ENCODE measurements at places on chromosomes 1 and 21. TPM values are rescaled to one million over a fixed set of nuclear protein-coding genes. Genes with fewer than 3 reads are reported as not detected.

DNA sequence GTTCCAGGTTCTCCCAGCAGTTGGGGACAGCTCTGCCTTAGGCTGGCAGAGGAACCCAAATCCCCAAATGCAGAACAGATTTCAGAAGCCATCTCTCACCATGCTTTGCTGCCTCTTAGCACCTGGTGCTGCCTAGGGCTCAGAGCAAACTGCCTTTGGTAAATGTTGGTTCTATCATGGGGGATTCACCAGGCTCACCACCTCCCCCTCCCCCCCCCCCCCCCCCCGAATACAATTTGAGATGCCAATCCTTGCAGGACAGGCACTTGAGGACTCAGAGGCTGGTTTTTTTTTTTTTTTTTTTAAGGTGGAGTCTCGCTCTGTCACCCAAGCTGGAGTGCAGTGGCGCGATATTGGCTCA is 447 bp upstream of the PAQR6 start:
- no peak for DNase-seq

- DNase-seq, result no peak
Measured at GRCh38 chr1:27445177-27445936, 44.6 kb downstream of the WASF2 start.

DNA sequence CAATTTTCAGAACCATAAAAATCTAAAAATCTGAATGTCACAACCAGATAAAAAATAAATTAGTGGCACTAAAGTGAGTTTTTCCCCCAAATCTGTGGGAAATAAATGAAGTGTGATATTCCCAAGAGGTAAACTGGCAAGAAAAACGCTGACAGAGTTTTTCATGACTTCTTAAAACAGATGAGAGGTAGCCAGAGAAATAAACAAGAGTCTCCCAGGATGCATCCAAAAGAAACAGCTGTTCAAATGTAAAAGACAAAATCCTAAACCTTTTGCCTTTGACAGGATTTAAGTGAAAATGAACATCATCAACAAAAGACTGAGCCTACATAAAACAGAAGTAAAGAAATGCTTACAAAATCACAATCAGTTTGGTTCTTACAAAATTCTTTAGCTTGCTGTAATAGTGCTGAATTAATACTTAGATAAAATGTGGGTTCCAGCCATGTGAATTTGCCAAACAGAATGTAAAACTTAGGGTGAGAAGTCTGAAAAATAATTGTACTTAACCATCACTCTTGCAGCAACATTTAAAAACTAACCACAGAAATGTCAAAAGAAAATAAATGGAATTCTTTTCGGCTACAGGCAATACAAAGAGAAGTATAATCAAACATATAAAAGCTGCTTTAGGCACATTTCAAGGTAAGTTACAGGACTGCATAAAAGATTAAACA is 133.6 kb downstream of the EIF4G3 start:
- DNase-seq, result no peak

DNA sequence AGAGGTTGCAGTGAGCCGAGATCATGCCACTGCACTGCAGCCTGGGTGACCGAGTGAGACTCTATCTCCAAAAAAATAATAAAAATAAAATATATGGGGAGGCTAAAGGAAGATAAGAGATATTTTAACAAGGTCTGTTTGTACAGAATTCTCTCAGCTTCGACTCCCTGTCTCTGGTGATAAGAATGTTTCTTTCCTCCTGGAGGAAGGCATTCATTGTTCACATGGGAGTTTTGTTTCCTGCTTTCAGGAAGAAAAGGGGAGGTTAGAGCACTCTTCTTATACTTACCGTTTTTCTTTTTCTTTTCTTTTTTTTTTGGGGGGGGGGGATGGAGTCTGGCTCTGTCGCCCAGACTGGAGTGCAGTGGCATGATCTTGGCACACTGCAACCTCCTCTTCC is 2.0 kb upstream of the NAXE start:
- DNase-seq, result no peak

CNIH3 gene
- 0.39 TPM for polyA plus RNA-seq

- DNase-seq, result no peak
Measured at GRCh38 chr21:41802684-41803083, 35.8 kb upstream of the RIPK4 start.

DNA sequence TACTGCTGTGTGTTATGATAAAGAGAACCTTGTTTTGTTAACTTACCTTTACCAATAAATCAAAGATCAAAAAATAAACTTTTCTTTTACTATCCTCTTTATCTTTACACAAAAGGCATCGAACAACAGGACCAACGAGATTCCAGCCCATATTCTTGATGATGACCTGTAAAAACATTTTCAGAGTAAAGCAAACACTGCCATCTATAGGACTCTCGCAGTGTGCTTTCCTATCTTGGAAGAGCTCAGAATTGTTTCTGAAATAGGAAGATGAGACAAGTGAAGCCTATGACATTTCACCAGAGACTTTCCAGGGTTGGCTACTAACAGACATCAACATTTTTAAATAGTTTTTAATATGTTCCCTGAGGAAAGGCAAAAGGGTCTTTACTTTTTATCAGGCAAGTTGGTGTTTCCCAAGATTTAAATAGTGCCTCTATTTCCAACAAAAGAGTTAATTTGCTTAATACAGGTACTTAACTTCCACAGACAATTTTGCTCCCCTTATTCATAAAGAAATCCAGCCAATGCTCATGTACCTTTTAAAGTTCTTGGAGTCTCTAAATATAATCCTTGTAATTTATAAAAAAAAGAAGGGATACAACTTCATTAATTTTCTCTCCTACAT is 7.3 kb downstream of the GLMN start:
- DNase-seq, result peak; percentile 17

DNA sequence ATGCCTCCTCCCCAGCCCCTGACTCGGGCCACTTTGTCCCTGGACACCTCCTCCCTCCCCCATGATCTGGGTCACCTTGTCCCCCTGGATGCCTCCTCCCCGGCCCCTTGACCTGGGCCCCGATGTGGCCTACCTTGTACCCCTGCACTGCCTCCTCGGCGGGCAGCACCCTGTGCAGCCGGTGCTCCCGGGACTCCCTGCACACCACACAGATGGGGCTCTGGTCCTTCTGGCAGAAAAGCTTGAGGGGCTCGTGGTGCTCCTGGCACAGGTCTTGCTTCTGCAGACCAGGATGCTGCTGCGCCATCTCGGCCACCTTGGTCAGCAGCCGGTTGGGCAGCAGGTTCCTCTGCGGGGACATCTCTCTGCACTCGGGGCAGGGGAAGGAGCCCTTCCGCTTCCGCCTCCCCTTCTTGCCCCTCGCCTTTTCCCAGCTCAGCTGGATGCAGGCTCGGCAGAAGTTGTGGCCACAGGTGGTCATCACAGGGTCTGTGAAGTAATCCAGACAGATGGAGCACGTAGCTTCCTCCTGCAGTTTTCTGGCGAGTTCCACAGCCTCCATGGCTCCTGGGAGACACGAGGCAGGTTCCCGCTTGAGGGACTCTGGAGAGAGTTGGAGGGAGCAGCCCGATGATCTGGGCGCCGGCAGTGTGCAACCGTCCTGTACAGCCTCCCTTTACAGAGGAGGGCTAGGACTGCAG is 2.0 kb downstream of the TRIM17 start:
- DNase-seq, result no peak

USP25 gene
- polyA plus RNA-seq, result 9.6 TPM

RPAP2 gene
- 7.3 TPM for polyA plus RNA-seq

DNA sequence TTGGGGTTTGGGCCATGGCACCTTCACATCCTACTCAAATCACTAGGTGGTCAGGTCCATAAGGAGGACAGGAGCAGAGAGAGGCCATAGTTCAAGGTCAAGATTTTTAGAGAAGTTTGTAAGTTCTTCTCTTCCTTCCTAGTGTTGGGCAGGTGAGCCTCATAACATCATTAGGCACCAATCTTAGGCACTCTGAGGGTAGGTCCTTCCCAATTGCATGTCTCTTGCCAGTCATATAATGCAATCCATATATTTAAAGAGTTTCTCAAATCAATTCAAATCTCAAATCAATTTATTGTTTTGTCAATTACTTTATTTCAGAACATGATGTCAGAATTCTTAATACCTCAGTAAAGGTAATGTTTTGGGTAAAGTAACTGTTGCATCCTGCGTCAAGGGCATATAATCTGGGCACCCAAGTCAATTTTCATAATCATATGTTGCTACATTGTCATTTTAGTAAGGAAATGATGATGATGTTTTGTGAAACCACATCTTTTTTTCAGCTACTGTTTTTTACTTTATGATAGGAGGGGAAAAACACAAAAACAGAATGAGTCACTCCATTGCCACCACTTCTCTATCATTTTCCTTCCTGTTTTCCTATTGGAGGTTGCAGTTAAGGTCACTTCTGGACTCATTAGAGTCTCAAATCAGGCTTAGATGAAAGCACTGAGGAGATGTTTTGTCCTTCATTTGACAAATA is 122.7 kb downstream of the UCHL5 start:
- DNase-seq, result peak; percentile 88

DNA sequence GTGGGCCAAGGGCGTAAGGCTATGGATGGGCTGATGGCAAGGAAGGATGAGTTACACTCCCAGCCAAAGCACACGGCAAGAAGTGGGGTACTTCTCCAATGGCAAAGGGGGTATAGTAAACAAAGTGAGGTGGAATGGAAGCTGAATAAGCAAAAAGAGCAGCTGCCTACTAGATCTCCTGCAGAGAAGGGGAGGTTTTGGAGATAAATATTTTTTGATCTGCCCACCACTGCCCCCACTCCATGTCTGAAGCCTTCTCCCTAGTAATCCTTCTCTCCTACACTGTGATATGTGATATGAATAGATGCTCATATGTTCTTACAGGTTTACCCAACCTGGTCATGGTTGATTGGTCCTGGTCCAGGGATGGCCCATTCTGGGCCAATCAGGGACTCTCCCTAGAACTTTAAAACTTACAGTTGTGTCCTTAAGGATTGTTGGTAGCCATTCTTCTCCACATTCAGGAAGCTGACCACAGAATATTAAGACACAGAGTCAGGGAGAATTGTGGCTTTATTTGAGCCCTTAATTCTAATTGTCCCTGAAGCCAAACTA is 436.8 kb downstream of the OMA1 start:
- DNase-seq, result no peak

LDLRAD1 gene
- not detected for polyA plus RNA-seq

DNA sequence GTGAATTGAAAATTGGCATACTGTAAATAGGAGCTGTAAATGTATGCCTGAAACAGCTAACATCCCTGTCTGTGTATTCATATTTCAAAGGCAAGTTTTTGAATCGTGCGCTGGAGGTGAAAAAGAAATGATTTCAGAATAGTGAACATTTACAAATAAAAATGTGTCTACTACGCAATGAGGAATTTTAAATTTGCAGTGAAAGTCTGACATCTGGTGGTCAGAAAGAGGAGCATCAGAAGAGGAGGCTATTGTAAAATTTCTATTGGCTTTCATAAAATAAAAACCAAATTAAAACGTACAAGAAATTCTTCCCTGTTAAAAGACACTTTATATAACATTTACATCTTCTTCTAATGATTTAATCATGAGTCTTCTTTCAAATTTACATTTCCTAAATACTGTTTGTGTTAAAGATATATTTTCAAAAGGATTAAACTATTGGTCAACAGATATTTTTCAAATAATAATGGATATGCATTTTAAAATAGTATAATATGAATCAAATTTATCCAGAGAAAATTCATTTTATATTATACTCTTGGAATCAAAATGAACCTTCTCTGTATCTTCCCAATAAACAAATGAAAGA is 113.7 kb upstream of the RRP15 start:
- DNase-seq, result no peak

GRCh38 chr1:156912861-156913808 is 7.3 kb upstream of the LRRC71 start:
- DNase-seq, result no peak

- no peak for DNase-seq
Measured at GRCh38 chr1:36913484-36914060, 120.7 kb downstream of the GRIK3 start.

GRCh38 chr1:196405839-196406238 is 202.4 kb downstream of the KCNT2 start:
- no peak for DNase-seq

MACO1 gene
- 1.7 TPM for polyA plus RNA-seq

DNA sequence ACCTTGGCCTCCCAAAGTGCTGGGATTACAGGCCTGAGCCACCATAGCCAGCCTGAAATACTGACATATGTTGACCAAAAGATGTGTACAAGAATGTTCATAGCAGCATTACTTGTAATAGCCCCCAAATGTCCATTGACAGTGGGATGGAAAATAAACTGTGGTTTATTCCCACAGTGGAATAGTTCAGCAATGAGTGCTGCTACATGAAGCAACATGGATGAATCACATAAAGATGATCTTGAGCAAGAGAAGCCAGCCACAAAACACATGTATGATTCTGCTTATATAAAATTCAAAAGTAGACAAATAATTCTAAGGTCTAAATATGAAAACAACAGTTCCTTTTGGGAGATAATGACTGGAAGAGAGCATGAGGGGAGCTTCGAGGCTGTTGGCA is 9.1 kb upstream of the CREG1 start:
- peak; percentile 71 for DNase-seq

DNA sequence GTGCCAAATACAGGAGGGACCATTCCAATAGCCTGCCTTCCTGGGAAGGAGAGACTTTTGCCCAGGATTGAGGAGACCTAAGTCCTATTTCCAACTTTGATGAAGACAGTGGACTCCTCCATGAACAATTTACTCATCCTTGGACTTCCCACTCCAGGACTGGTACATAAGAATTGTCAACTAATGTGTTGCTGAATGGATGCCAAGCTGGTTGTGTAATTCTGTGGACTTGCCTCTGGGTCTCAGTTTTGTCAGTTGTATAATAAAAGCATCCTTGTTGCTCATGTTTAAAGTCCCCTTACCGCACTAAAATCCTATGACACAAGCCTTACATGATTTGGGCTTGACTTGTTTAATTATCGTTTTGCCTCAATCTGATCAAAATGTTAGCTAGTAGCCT is 13.2 kb upstream of the ZP4 start:
- DNase-seq, result no peak

- peak; percentile 80 for DNase-seq
Measured at GRCh38 chr1:173009597-173009996, 41.1 kb downstream of the TNFSF18 start.

DNA sequence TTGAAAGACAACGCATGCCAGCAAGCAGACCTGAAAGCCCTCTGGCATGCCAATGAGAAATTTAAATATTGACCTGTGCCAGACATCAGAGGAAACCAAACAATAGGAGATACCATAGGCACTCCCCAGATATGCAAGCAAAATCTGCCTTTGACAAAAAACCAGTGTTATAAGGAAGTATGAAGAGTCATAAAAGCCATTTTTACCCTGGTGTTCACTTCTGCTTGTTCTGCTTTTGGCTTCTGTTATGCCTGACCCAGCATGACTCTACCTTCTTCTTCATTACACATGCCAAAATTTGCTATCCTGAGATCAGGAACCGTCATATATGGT is 26.4 kb downstream of the NPHS2 start:
- no peak for DNase-seq

- DNase-seq, result no peak
Measured at GRCh38 chr1:15412843-15413242, 3.2 kb downstream of the EFHD2 start.

DNA sequence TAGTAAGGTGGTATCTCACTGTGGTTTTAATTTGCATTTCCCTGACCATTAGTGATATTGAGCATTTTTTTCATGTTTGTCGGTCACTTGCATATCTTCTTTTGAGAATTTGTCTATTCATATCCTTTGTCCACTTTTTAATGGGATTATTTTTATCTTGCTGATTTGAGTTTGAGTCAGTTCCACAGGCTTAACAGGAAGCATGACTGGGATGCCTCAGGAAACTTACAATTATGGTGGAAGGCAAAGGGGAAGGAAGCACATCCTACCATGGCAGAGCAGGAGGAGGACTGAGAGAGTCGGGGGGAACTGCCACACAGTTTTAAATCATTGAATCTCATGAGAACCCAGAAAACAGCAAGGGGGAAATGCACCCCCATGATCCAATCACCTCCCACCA is 51.1 kb downstream of the ODF2L start:
- DNase-seq, result no peak

Data from CD14-positive monocyte (primary cell).